ENCODE measurements at places on chromosomes 3 and 15.

DNA sequence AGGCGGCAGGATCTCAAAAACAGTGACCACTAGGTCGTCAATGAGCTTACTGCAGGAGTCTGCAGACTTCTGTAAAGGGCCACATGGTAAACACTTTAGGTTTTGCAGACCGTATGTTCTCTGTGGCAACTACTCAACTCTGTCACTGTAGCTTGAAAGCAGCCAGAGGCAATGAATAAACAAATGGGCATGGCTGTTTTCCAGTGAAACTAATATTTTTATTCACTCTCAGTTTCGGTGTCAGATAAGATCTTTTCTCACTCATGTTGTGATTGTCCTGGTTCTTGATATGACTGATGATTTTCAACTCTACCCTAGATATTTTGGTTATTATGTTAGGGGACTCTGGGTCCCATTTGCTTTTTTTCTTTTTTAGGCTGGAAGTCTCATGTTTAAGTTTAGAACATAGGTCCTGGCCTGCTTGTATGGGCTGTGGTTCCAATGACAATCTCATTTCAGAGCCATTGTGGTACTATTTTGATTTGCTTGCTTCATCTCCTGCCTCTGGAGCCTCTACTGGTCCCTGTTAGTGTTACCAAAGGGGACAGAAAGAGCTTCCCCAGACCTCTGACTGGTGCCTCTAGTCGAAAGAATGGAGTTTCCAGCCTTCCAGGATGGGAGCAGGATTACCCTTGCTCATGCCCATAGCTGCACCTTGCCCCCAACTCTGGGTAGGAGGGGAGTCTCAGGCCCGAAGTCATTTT is 222.0 kb downstream of the STT3B start:
- no peak for DNase-seq

GRCh38 chr3:178244733-178245709 is 291.2 kb upstream of the KCNMB2 start:
- no peak for DNase-seq

DNA sequence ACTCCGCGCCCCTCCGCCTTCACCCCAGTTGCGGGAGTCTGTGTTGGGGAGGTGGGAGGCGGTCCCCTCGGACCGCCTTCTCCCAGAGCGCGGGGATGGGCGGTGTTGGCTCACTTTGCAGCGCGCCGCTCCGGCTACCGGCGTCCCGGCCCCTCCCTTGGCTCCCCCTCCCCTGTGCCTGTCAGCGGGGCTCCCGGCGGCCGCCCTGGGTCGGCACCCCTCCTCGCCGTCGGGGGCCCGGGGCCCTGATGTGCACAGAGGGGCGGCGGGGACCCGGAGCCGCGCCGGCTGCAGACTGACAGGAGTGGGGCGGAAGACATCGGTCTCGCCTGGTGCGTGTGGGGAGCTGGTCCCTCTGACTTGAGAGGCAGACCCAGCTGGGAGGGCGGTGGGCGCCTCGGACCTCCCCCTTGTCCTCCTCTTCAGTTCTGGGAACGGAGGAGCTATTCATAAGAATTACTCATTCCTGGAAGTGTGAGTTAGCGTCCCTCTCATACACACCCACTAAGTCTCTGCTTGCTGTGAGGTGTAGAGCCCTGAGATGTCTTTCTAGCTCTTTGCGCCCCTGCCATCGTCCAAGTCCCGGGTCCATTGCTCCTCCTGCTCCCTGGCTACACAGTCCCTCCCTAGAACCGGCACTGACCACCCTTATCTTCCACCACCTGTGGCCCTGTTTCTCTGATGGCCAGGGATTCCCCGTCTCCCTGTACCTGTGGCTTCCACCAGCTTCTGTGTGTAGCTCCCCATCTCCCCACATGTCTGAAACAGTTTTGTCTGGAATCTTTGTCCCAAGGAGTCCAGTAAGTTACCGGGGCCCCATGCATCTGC is 42.3 kb upstream of the ROPN1 start:
- no peak for DNase-seq

- no peak for DNase-seq
Measured at GRCh38 chr3:117228466-117228865, 518.9 kb downstream of the TUSC7 start.

- DNase-seq, result no peak
Measured at GRCh38 chr3:37320276-37320675, 145.9 kb upstream of the LRRFIP2 start.

DNA sequence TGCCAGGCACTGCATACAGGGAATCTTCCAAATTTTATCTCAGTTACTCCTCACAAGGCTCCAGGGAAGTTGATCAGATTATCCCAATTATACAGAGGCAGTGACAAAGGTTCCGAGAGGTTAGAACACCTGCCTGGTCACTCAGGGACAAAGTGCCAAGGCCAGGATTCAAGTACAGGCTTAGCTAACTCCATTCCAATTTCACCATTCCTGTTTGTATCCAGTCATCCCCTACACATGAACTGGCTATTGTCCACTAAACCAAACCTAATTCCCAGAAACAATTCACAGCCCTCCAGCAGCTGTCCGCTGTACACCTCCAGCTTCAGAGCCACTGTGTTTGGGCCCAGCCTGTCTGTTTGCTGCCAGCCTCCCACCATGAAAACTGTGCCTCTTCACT is 16.0 kb downstream of the MUC13 start:
- DNase-seq, result no peak

- no peak for DNase-seq
Measured at GRCh38 chr3:111617406-111617805, 22.3 kb upstream of the ZBED2 start.

Measured in stromal cell of bone marrow (primary cell).